ENCODE measurements at places on chromosomes 3 and 15.

GRCh38 chr15:101810876-101811275, 1.1 kb upstream of the OR4F15 start:
- no peak for DNase-seq

DNA sequence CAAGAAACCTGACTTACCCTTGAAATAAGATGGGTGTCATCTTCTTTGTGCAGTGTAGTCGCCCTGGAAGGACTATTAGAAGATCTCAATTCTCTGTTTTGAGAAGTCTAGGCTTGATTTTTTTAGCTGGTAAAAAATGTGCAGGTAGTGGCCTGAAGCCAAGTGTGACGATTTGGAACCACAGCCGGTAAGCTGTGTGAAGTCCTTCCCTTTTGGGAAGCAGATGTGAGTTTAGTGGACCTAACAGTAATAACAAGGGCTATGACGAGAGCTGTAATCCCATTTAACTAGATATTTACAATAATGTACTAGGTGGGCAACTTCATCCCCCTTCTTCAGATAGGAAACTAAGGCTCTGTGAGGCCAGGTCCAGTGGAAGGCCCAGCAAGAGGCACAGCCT, 81.7 kb upstream of the MYZAP start:
- no peak for DNase-seq

GRCh38 chr15:65328506-65329287, 24.2 kb downstream of the RNU5B-1 start:
- no peak for DNase-seq

- DNase-seq: no peak
Observed at GRCh38 chr3:169403855-169404519, 259.5 kb downstream of the MECOM start.

DNA sequence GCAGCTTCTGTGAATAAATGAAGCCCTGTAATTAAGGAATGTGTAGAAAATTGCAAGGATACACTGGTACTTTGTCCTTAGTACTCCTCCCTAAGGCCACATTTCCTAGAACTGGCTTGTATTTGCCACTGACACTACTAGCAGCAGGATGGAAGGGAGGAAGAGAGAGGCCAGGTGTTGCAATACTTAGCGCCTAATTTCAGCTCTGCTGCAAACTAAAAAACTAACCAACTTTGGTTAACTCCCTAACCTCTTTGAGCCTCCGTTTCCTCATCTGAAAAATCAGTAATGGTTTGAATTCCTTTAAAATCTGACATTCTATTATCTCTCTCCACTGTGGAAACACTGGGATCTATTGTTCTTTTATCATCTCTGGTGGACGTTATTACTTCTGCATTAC, 257.0 kb downstream of the SV2B start:
- no peak for DNase-seq

DNA sequence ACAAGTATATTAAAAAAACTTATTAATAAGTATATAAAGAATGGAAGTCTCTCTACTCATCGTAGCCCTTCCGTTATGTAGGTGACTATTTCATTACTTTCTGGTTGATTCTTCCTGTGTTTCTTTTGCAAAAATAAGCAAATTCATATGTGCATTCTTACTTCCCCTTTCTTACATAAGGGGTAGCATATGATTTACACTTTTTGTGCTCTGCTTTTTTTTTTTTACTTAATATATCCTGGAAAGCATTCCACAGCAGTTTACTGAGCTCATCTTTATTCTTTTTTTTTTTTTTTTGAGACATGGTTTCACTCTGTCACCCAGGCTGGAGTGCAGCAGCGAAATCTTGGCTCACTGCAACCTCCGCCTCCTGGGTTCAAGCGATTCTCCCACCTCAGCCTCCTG, 12.9 kb downstream of the SCAMP5 start:
- no peak for DNase-seq

DNA sequence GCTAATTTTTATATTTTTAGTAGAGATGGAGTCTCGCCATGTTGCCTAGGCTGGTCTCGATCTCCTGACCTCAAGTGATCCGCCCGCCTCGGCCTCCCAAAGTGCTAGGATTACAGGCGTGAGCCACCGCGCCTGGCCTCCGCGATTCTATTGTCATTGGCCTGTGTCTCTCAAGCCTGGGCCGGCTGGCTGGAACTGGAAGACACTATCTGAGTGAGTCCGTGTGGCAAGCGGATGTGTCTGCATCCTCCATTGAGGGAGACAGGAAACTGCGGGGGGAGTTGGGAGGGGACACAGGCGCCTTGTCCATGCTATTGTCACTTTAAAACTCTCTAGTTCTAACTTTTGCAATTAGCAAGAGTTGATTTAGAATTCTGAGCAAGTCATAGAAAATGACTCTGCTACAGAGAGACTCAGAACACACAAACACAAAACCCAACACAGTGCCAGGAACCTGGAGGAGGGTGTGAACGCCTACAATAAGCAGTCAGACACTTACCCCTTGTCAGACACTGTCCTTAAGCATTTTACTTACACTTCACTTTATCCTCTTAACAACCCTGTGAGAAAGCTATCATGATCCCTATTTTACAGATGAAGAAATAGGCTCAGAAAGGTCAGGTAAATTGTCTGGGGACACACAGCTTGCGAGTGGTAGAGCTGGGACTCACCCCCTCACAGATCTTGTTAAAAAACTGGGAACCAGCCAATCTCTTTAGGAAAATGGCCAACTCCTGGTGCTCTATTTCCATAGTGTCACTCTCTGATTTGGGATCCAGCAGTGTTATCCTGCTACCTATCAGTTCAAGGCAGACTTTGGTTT, 38.7 kb downstream of the ANP32A start:
- peak; percentile 34 for DNase-seq

DNA sequence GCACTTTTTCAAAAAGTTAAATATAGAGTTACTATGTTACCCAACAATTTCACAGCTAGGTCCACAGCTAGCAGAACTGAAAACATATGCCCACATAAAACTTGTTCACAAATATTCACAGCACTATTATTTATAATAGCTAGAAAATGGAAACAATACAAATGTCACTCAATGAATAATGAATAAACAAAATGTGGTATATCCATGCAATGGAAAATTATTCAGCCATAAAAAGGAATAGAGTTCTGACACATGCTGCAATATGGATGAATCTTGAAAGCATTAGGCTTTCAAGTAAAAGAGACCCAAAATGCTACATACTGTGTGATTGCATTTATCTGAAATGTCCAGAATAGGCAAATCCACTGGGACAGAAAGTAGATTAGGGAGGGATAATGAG, 111.9 kb downstream of the MECOM start:
- no peak for DNase-seq

- DNase-seq: no peak
Observed at GRCh38 chr3:197495999-197496745, 59.6 kb downstream of the BDH1 start.

- DNase-seq: no peak
Observed at GRCh38 chr15:92384381-92384780, 9.3 kb upstream of the ST8SIA2 start.

Measured in stimulated activated naive CD4-positive, alpha-beta T cell treated with Interleukin-2 at 50 U/mL for 16 hours (primary cell).